IPS DF 19.7 (cell line): ENCODE measurements at places on chromosomes 7 and 10.
A peak's percentile ranks its signal among the peaks of the same experiment; 100 is the strongest.

DNA sequence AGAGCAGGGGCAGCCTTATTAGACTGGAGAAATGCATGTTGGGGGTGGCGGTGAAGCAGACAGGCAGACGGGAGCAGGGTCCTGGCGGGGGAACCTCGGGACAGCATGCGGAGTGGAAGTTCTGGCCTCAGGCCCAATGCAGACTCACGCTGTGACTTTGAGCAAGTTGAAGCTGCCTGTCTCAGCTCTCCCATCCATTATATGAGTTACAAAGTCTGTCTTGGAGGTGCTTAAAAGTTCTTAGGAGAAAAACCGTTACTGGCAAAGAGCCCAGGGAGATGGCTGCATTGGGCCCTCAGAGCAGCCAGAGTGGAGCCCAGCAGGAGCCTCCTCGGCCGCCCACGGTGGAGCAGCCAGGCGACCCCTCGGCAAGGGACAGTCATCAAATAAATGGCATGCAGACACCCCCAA lies 509.5 kb downstream of the PLXNA4 start:
- DNase-seq, result no peak

- no peak for DNase-seq
These were observed 102.4 kb upstream of the SEMA3D start for GRCh38 chr7:85289279-85289678.

DNA sequence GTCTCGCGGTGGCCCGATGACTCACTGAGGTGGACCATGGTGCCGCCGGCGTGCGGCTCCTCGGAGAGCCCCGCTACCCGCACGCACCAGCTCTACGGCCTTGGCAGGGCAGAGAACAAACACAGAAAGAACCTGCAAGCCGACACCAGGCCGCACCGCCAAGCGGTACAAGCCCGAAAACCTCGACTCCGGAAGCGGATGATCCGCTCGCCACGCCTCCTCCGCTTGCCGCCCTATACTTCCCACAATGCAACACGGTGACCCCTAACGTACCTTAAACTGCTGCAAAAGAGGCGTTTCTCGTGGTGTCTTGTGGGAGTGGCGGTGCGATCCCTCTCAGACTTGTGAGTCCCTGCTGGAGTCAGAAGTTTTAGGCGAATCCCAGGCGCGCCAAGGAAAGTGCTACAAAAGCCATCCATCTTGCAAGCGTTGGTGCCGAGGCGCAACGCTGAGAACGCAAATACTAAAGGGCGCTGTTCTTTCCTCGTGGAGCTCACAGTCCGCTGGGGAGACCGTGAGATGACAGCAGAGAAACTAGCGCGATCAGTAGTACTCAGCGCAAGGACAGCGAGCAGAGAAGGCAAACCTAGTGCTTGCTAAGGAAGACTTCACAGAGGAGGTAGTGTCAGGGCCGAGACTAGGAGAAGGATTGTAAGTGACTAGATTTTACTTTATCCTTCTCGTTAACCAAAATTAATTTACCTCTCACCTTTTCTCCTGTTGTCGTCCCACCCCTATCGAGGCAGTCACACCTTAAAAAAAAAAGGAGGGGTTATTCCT lies at the start of gene MRPS16:
TSS of gene MRPS16 (minus strand) at position 200 of the 780 bp plus-strand sequence. CDS start at position 38, 162 bp downstream.
- DNase-seq, result peak; percentile 93

DNA sequence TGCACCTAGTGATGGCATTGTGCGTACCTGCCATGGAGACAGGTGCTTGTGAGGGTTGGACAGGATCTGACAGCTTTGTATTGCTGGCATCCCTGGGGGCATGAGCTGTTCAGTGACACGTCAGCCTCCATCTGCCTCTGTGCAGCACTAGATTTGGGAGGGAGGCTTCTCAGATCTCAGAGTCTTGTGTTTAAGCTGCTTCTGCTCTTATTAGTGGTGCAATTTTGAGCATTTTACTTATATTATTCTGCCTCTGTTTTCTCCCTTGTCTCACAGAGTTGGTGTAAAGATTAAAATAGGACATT lies 5.1 kb downstream of the ARHGAP22 start:
- DNase-seq, result no peak

GRCh38 chr7:30969604-30969970 lies 5.8 kb downstream of the GHRHR start:
- no peak for DNase-seq

GRCh38 chr7:17663061-17663675 lies 277.1 kb downstream of the SNX13 start:
- no peak for DNase-seq

GRCh38 chr10:60286559-60286958 lies 103.1 kb downstream of the ANK3 start:
- no peak for DNase-seq

GRCh38 chr10:44373341-44373995 lies 11.4 kb downstream of the CXCL12 start:
- DNase-seq, result no peak

DNA sequence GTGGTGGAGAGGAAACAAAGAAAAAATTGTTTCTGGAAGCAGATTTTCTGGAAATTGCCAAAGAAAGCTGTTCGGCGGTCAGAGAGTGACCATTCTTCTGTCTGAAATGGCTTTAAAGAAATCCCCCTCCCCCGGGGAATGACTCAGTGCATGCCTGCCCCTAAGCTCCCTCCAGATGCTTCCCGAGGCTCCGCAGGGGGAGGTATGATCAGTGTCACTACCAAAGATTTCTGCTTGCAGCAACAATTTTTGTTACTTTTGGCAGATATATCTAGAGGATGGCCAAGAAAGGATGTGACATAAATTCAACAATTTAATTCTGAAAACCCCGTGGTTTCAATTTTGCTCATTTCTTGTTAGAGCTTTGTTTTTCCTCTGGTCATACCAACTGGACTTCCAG lies 163.9 kb downstream of the JCAD start:
- DNase-seq, result no peak

GRCh38 chr7:117672453-117672852 lies 192.6 kb downstream of the CFTR start:
- no peak for DNase-seq

DNA sequence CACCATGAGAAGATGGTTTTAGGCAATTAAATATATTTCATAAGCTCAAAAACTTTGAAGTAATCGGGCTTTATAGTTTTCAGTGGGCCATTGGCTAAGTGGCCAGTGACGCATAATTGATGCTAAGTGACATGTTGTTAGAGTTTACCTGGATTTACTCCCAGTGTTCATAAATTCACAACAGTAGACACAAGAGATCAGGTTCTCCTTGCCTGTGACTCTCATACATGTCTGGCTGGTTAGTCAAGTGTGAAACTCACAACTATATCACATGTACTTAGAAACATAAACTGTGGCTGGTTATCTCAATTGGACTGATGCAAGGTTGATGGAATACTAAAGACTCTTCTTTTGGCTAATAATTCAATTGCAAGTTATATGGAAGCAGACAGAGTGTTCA lies 26.2 kb downstream of the ASB15 start:
- DNase-seq, result no peak

GRCh38 chr10:28678687-28679457 lies 1.6 kb downstream of the BAMBI start:
- DNase-seq, result no peak

- no peak for DNase-seq
These were observed 1.1 kb upstream of the GPRIN2 start for GRCh38 chr10:46557319-46558121.

DNA sequence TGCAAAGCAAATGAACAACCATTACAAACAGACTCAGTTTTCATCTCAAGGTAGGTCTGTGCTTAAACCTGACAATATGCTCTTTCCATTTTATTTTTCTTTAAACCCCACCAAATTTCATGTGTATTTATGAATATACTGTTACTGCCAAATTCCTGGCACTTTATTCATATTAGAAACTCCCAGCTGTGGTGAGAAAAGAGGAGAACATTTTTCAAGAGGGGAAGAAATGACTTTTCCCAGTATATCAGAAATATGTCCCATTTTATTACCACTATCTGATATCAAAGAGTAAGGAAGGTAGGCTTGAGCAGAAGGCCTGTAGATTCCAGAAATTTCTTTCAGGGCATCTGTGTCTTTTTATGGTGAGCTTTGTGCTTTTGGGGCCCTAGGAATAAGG lies 189.6 kb downstream of the ADAM12 start:
- no peak for DNase-seq

- DNase-seq, result no peak
These were observed 292.8 kb downstream of the BBS9 start for GRCh38 chr7:33422141-33422540.

DNA sequence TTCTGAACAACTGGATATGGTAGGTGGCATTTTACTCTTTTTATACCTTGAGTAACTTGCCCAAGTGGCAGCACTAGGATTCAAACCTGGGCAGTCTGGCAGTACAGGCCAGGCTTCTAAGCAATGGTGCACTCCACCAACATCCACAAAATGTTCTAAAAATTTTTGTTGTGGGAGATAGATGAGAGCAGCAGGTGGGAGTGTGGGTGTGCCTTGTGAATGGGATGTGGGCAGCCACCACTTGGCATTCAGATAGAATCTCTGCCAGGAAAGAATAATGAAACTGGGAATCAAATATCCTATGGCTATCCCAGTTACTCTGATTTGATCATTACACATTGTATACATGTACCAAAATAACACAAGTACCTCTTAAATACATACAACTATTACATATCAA lies 810.7 kb downstream of the MAGI2 start:
- DNase-seq, result no peak

DNA sequence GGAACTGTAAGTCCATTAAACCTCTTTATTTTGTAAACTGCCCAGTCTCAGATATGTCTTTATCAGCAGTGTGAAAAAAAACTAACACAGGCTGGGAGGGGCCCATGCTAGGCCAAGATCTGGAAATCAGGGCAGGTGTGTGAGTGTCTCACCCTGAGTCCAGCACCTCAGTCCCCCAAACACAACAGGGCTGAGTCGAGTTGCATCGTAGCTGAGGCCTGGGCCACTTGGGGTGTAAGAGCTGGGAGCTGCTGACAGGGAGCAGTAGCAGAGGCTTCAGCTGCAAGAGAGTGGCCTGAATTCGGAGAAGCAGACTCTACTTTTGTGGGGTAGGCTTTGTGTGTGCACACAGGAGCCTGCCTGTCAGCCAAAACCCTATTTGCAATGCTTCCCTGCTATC lies 553.1 kb downstream of the PTPRN2 start:
- no peak for DNase-seq

GRCh38 chr7:24501443-24502134 lies 71.7 kb upstream of the PALS2 start:
- no peak for DNase-seq

DNA sequence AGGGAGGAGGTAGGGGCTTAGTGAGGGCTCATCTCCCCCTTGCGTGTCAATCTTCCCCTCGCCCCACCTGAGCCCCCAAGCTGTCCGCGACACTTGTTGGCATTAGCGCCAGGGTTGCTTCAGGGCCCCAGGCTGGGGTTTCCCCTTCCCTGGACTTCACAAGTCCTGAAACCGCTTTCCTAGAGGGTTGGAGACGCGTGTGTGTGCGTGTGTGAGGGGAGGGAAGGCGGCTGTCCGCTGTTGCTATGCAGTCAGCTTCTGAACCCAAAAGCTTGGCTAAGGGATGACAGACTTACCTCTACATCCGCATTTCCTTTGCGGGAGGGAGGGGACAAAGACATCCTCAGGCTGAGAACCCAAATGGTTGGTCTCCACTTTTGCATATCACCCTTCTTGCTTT lies 803 bp downstream of the GOLGA7B start:
- no peak for DNase-seq

DNA sequence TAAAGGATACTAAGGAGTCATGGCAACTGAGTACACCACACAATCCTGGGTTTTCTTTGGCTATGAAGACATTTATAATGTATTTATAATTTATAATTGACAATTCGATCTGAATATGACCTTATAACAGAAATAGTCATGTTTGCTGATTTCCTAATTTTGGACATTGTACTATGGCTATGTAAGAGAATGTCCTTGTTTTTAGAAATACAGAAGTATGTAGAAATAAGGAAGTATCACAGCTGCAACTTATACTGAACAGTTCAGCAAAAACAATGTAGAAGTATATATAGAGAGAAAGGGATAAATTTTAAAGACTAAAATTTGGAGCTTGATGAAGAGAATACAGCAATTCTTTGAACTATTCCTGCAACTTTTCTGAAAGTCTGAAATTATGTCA lies 32.6 kb downstream of the PRLHR start:
- no peak for DNase-seq

DNA sequence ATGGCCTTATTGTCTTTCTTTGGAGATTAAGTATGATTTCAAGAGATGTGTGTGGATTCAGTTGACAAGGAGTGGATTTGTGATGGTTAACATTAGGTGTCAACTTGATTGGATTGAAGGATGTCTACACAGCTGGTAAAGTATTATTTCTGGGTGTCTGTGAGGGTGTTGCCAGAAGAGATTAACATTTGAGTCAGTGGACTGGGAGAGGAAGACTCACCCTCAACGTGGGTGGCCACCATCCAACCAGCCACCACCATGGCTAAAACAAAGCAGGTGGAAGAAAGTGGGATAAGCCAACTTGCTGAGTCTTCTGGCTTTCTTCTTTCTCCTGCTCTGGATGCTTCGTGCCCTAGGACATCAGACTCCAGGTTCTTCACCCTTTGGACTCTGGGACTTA lies 76.1 kb downstream of the GPR37 start:
- no peak for DNase-seq

- DNase-seq, result no peak
These were observed 204.6 kb downstream of the IMMP2L start for GRCh38 chr7:111357691-111358090.

- DNase-seq, result no peak
These were observed 72.7 kb downstream of the COL13A1 start for GRCh38 chr10:69874449-69874848.

DNA sequence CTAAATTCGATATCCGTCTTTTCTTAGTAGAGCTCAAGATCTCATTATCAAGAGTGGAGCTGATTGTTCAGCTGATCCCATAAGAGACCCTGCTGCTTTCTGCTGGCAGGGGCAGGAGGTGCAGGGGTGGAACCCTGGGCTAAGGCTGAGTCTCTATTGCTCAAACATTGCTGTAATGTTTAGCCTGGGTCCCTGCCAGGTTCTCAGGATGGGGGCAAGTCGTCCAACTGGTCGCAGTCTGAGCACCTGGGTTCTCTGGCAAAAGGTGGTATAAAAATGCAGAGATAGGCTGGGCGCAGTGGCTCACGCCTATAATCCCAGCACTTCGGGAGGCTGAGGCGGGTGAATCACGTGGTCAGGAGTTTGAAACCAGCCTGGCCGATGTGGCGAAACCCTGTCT lies 62.0 kb upstream of the NRBF2 start:
- DNase-seq, result no peak

GRCh38 chr7:3949242-3949640 lies 648.2 kb downstream of the SDK1 start:
- no peak for DNase-seq

DNA sequence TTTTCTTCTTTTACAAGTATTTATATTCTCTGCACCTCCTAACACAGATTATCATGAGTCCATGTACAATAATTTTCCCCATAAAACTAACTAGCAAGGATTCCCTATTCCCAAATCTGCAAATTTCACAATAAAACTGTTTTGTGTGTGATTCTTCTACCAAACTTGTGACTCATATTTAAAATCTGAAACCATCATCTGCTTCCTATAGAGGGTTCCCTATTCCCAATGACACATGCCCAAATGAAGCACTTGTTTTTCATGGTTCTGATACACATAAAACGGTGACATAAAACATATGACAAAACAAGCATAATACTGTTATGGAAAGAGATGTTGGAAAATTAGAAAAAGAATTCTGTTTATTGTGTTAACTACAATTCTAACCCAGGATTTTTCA lies 657.6 kb downstream of the PARD3 start:
- DNase-seq, result no peak

GRCh38 chr10:50653142-50653541 lies 29.4 kb upstream of the SGMS1 start:
- DNase-seq, result no peak
